ENCODE measurements at places on chromosomes 3 and 15. TPM values are rescaled to one million over a fixed set of nuclear protein-coding genes. Genes with fewer than 3 reads are reported as not detected.

- no peak for DNase-seq
Measured at GRCh38 chr15:99485992-99486370, 79.8 kb upstream of the MEF2A start.

DNA sequence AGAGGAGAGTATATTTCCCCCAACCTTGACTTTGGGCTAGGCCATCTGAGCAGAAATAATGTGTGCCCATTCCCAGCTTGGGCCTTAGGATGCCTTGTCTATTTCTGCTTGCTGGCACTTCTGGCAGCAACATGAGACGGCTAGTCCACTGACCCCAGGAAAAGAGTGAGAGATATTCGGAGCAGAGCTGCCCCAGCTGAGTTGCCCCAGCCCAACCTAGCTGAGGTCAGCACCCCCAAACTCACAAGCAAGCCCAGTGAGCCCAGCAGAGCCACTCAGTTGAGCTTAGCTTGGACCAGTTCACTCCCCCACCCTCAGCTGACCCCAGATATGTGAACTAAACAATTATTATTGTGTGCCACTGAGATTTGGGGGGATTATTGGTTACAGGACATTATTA, 20.2 kb downstream of the ITGA11 start:
- no peak for DNase-seq

CADPS gene
- polyA plus RNA-seq, result not detected

GRCh38 chr3:142962520-142963233, 797 bp downstream of the PAQR9 start:
- no peak for DNase-seq

DNA sequence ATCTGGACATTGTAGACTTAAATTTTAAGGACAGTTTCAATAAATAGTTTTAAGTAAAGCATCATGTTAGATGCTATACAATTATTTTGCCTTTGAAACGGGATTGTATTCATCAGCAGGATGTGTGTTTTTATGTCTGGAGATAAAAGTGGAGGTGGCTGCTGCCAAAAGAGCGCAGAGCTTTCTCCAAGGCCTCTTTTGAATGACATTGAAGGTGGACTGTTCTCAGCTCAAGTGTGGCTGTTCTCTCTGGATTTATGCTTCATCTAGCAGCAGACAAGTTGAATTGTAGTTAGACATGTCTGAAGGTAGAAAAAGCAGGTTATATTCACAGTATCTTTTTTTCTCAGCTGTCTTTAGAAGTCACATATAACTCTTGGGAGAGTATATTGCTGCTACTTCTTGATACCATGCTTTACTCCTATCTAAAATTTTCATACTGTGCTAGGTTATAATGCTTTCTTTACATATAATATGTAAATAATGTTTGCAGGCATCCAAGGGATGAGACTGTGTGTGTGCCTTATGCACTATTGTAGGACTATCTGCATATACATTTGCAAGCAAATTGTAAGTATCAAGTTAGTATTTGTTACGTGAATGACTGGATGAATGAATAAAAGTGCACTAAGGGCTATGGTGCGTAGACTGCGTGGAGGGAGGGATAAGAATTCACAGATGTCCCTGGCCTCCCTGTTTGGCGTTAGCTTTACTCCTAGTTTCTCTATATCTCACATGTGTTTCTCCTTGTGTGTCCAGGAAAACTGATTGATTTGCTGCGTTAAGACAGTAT, 340.1 kb downstream of the NAALADL2 start:
- no peak for DNase-seq

CYP1A1 gene
- polyA plus RNA-seq, result not detected

DNA sequence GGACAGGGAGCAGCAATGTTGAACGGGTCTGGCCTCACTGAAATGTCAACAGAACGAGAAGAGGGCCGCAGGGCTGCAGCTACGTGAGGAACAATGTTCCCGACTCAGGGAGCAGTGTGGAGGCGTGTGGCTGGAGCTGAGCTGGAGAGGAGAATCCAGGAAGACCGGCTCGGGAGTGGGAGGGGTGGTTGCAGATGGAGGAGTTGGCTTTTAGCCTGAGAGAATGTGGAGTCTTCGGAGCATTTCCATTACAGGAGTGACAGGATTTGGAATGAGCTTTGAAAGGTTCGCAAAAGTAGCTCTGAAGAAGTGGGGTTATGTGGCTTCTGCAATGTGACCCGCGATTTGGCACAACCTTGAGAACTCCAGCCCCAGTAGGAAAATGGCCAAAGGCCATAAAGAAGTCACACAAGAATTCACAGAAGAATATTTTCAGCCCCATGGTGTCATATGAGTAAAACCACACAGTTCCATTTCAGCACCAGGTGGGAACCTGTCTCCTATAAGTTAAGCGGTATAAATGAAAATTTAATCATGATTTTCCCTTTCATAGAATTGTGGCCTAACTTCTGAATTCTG, 78.8 kb upstream of the NSMCE3 start:
- DNase-seq, result no peak

PRR20G gene
- not detected for polyA plus RNA-seq

DNA sequence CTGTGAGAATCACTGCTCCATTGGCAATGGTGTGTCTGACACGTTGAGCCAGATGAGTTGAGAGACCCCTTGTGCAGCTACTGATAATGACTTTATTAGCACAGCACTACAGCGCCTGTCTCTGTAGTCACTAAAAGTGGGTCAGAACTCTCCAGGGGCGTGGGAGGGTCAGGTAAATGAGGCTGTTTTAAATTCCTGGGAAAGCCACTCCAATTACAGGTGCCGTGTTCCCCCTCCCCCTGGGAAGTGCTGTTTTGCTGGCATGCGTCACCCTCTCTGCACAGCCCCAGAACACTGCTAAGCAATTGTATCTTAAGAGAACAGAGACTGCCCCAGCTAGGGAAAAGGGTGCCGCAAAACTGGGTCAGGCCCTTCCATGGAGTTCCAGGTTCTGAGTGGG, 21.5 kb upstream of the CPNE9 start:
- no peak for DNase-seq

DNA sequence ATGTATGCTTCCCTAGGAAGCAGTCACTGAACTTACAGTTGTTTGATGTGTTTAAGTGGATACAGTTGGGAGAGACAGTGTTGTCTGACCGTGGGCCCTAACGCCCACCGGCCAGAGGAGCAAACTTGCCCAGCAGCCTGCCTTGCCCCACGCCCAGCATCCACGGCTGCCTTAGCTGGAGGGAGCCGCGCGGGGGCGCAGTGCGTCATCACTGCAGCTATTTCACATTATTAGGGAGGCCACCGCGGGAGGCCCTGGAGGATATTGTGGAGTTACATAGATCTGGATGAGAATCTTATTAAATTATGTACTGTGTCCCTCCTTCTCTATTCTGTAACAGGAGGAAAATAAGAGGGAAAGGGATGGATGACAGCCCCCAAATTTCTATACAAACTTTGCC, 267.2 kb downstream of the GABRG3 start:
- no peak for DNase-seq

STXBP5L gene
- not detected for polyA plus RNA-seq

GRCh38 chr3:167437428-167438139, 36.3 kb downstream of the SERPINI2 start:
- DNase-seq, result no peak

LRRC34 gene
- polyA plus RNA-seq, result 0.30 TPM

GRCh38 chr3:42681361-42682038, 3.8 kb upstream of the KLHL40 start:
- DNase-seq, result no peak

GRCh38 chr15:66815318-66815717, 113.3 kb downstream of the SMAD6 start:
- no peak for DNase-seq

DNA sequence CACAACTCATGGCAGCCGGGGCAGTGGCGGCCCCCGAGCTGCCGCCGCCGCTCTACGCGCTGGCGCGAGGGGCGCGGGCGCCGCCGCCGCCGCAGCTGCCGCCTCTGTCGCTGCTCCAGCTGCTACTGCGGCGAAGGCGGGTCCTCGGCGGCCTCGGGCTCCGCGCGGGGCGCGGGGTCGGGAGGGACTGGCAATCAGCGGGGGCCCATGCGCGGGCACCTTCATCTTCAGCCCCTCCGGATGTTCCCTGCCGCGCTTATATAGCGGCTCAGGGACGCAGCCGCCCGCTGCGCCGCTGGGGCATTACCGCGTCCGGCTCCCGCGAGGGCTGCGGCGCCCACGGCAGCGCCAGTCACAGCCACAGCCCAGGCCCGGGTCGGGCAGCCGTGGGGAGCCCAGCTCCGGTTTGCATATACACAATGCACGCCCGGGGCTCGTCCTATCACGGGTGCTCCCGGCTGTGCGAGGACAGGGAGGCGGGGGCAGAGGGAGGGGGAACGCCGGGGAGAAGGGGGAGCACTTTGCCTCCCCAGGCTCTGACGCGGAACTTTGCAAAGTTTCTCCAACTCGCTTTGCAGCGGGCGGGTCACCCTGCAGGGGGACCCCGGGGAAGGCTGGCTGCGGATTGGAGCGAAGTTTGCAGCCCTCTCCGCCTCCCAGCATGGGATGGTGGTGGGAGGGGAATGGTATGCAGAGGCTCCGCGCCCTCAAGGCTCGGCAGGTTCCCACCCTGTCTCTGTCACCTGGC, at the start of gene VGLL3:
TSS of gene VGLL3 (minus strand) at position 416 of the 748 bp plus-strand sequence. CDS start at position 10, 406 bp downstream.
- DNase-seq, result no peak

ZNF774 gene
- not detected for polyA plus RNA-seq

GRCh38 chr15:66067687-66068086, 185.9 kb downstream of the MEGF11 start:
- no peak for DNase-seq

- DNase-seq, result no peak
Measured at GRCh38 chr15:80455051-80455648, 51.0 kb downstream of the ARNT2 start.

DNA sequence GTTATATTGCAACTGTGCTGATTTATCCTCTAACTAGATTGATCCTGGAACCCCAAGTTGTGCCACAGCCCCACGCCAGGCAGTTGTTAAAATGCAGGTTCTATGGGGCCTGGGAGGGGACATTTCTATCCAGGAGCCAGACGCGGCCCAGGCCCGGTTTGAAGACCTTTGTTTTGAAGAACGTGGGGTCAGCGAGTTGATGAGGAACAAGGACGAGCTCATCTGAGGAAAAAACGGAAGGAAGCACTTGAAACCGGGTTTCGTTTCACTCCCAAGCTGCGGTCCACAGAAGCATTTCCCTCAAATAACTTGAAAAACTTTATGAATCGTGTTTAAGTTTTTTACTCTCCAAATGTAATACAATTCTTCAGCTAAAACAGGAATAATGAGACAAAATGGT, 76.4 kb downstream of the CHSY1 start:
- no peak for DNase-seq

AADACL2 gene
- not detected for polyA plus RNA-seq

DNA sequence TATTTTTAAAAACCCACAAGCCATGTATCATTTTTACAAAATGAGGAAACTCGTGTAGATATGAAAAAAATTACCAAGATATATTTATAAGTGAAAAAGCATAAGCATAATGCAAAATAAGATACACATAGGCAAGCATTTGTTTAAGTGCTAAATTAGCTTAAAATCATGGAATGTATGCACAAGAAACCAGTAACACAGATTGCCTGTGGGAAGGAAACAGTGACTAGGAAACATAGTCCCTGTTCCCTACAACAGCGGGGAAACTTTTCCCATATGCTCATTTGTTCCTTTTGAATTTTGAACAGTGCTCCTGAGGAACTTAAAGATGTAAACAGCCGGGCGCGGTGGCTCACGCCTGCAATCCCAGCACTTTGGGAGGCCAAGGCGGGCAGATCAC, 169.5 kb downstream of the PDE8A start:
- no peak for DNase-seq

GOLGA6B gene
- not detected for polyA plus RNA-seq

- DNase-seq, result no peak
Measured at GRCh38 chr15:41207687-41208448, 22.7 kb downstream of the EXD1 start.

DNA sequence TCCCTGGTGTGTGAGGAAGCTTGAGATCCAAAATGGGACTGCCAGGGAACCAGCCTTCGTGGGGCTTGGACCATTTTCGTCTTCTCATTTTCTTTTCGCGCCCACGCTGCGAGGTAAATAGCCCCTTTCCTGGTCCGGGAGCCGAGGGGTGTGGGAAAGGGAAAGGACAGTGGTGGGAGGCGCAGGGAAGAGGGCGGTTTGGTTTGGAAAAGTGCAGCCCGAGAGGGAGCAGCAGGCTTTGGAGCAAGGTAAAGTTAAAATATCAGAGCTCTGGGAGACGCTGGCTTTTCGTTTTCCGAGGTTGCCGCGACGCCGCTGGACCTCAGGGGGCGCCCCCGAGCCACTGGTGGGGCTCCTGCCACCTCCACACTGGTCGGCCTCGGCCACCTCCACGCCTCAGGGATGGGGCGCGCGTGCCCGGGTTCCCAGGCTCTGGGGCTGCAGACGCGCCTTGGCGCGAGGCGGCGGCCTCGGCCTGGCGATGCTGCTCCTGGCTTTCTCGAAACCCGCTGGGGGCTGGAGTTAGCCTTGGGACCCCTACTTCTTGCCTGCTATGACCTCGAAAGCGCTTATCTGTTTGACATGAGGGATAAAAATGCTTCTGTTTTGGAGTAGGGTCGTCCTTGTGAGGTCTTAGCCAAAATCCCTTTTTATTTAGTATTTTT, 3.2 kb downstream of the PTPRG start:
- DNase-seq, result no peak

ATP13A4 gene
- polyA plus RNA-seq, result 1.9 TPM

DNA sequence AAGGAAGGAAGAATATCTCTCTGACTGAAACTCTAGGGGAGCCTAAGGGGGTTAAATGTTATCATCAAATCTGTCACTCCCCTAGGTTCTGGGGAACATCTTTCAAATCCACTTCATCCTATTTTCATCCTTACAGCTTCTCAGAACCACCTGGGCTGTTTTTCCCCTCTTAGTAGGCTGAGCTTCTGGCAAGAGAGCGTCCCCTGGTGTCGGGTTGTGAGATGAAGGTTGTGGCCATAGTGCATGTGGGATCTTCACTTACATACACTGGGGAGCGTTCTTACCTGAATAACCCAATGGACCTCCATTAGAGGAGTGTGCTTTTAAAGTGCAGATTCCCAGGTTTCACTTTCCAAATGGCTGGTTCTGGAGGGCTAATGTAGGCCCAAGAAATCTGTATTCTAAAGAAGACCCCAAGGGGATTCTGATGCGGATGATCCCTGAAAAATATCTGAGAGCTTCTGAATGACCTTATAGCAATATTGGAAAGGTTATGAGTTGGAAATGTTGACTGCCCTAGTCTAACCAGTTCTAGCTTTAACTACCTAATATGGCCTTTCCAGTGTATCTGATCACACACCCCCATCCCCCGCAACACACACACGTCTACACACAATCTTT, 663.7 kb downstream of the AGBL1 start:
- DNase-seq, result peak; percentile 37

- no peak for DNase-seq
Measured at GRCh38 chr15:35702946-35703495, 157.1 kb upstream of the DPH6 start.

VGLL3 gene
- polyA plus RNA-seq, result not detected

Measured in immature natural killer cell (primary cell).